ENCODE measurements at places on chromosomes 6 and 20.

- DNase-seq, result no peak
These were observed 456.7 kb downstream of the NKAIN2 start for GRCh38 chr6:124260337-124260736.

DNA sequence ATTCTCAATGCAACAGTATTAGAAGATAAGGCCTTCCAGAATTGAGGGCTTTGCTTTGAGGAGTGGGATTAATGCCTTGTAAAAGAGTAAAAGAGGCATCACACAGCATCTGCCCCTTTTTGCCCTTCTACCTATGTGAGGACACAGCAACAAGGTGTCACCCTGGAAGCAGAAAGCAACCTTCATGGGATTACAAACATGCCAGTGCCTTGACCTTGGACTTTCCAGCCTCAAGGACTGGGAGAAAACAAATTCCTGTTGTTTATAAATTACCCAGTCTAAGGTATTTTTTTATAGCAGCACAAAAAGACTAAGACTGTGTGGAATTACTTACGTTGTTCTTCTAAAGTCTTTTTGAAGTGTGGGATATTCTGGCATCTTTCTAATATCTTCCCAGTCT, 150.0 kb upstream of the SLC22A16 start:
- no peak for DNase-seq

DNA sequence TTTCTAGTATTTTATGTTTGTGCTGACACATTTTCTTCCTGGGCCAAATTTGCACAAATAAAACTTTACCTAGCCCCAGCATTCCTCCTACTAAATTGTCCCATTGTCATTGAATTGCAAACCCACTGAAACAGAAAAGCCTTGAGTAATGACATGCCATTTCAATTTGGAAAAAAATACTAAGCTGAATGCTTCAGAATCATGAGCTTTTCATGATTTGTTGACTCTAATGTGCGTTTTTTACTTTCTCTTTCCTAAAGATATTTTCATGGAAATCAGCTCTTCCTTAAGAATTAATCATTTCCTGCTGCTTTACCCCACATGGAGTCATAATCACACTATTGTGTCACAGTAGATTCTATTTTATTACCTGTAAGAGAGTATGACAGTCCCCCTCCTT, 47.4 kb downstream of the TRDN start:
- no peak for DNase-seq

- DNase-seq, result peak; percentile 41
These were observed 49.4 kb upstream of the RREB1 start for GRCh38 chr6:7058250-7058923.

- DNase-seq, result no peak
These were observed 388.1 kb downstream of the THBS2 start for GRCh38 chr6:168865522-168865921.

- DNase-seq, result peak; percentile 99
These were observed 15.0 kb downstream of the ZNF217 start for GRCh38 chr20:53578492-53579222.

DNA sequence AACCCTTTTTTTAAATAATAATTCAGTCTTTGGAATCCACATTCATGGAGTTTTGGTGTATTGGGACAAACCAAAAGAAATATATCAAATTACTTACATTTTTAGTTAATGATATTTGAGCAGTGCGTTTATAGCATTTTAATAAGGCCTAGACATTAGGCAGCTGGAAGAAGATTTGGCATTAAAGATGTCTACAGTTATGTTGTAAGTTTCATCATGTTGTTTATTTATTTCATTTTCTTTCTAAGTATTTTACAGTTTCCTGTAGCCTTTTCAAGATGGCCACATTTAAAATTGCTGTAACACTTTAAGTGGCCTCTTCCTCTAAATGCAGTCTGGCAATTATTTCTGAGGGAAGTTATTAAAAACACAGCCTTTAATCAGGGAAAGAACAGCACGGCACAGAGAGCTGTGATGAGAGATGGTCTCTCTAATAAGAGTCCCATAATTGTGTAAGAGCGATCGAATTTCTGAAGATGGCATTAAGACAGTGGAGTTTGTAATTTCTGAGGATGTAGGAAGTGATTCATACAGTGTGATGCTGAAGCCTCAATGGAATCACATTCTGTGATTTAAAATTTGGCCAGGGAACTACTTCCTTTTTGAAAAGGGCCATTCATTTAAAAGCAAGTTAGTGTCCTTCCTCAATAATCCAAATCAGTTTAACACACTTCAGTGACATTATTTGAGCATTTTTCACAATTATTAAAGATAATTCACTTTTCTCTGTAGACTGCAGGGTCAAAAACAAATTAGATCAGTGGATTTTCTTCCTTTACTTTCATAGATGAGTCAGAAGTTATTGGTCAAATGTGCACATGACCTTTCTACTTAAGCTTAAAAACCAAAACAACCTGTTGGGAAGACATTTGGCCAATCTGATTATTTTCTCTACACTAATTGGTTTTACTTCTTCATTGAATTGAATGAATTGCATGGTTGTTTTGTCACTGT, 52.4 kb upstream of the EDN3 start:
- no peak for DNase-seq
